ENCODE measurements at places on chromosomes 1 and 21. TPM values are rescaled to one million over a fixed set of nuclear protein-coding genes. Genes with fewer than 3 reads are reported as not detected.
A peak's percentile ranks its signal among the peaks of the same experiment; 100 is the strongest.

Gene AVPR1B
- not detected for total RNA-seq

Gene FCN3
- total RNA-seq: 23.0 TPM

Gene SLC19A1
- total RNA-seq: 6.3 TPM

Gene NTMT2
- 3.1 TPM for total RNA-seq

DNA sequence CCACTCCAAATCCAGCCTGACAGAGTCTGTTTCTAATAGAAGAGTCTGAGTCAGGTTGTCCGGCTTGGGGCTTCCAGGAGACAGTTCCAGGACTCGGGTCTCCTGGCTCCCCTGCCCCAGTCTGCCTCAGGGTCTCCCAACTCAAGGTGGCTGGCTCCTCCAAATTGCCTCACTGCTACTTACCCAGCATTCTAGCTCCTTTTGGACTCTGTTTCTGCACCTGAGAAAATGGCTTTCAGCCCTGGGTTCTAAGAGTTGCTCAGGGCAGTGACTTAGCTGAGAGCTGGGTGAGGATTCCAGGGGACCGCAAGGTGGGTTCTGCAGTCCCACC, 5.5 kb upstream of the IGFN1 start:
- DNase-seq: no peak

DNA sequence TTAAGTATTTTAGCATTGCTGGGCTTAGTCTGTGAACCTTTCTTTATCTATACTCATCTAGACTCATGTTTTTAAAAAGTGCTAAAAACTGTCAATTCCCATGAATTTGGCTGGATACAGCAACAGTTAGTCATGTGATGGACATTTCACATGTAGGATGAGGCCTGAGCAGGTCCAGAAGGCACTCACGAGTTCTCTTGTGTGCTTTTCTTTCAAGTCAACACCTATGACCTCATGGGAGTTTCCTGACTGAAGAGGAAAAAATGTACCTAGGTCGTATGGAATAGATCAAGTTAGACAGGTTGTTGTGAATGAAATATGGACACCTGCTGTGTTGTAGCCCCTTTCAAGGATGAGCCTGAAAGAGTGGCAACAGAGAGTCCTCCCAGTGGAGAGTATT, 394.2 kb downstream of the DUSP10 start:
- no peak for DNase-seq

DNA sequence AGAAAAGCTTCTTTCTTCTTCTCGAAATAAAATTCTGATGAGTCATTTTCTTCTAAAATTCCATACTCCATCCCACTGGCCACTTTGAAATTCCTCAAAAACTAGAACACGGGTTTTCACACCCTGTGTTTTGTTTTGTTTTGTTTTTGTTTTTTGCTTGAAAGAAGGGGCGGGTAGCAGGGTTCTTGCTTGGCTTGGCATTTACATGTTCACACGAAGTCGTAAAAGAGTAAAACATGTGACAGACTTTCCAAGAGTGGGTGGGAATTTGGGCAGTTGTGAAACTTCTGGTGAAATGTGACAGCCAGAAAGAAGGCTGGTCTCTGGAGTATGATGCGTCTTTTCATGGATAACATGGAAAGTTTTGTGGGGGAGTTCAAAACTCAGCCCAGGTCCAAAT, 47.1 kb upstream of the FMN2 start:
- DNase-seq: no peak

DNA sequence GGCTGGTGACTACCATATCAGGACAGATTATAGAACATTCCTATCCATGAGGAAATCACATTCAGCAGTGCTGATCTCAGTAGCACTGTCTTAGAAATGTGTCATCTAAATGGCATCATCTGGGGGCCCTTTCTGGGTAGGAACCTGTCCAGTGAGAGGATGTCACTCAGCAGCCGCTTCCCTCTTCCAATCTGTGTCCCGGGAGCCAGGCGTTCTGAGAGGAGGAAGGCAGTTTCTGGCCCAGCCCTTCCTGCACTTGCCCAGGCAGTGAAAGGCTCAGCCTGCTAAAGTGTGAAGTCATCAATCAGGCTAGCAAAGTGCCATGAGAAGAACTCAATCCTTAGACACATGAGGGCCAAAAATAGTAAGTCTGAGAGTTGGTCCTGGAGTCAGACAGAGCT, 25.6 kb downstream of the RAB4A start:
- DNase-seq: peak; percentile 38

DNA sequence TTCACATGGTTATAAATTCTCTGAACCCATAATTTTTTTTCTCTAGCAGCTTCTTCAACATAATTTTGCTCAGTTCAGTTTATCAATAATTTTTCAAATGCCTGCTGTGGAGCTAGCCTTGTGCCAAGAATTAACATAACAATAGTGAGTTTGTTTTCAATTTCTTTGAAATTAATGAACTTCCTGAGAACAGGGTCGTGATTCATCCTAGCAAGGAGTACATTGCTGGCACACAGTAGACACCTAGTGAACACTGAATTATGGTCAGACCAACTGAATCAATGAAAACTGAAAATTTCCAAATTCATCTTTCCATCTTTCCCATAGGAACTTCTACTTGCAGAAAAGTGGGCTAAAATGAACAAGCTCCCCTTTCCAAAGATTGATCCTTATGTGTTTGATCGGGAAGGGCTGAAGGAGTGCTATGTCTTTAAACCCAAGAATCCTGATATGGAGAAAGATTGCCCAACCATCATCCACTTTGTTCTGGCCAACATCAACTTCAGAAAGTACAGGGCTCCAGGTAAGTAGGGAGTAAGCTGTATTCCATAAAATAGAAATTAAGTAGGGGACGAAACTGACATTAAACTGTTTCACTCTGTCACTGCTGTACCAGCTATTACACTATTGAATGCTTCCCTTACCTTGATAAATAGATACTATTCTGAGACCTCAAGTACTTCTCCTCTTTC, 148.7 kb downstream of the PLA2G4A start:
- DNase-seq: no peak

Data from heart right ventricle (tissue), 16 donors.